ENCODE measurements at places on chromosomes 6 and 20.

DNA sequence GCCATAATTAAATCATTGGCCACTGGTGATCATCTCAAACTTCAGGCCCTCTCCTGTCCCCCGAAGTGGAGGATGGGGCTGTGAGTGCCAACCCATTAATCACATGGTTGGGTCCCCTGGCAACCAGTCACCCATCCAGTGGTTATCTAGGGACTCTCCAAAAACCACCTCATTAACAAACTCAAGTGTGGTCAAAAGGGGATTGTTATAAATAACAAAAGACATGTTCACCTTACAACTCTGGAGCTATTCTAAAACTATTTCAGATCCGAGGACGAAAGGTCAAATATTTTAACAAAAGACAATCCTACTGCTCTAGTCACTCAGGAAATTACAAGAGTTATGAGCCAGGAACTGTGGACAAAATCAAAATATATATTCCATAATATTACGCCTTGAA lies 95.5 kb upstream of the PRND start:
- peaks cover 5% of the 10 kb centered on the region for H3K27me3 ChIP-seq
- DNase-seq: no peak
- H3K4me1 ChIP-seq: no peaks in the 10 kb centered on the region
- peaks cover 2% of the 10 kb centered on the region for H3K36me3 ChIP-seq

DNA sequence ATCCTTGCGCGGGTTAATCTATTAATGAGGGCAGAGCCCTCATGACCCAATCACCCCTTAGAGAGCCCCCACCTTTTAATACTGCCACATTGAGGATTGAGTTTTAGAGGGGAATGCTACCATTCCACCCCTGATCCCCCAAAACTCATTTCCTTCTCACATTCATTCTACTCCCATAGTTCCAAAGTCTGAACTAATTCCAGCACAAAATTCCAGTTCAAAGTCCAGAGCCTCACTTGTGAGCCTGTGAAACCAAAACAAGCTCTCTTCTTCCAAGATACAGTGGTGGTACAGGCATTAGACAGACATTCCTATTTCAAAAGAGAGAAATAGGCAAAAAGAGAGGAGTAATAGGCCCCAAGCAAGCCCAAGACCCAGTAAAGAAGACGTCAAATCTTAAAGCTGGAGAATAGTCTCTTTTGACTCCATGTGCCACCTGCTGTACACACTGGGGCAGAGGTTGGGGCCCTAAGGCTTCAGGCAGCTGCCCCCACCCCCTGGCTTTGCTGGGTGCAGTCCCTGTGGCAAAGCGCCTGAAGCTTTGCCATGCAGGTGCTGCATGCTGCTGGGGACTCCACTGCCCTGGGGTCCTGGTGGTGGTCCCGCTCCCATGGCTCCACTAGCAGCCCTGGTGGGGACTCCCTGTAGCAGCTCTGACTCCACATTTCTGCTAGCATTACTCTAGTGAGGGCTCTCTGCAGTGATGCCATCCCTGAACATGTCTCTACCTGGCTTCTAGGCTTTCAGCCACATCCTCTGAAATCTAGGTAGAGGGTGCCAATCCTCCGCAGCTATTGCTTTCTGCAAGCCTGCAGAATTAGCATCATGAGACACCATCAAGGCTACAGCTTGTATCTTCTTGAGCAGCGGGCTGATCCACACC lies 41.3 kb downstream of the RSPH3 start:
- H3K36me3 ChIP-seq: peaks cover 2% of the 10 kb centered on the region
- H3K4me1 ChIP-seq: peaks cover 8% of the 10 kb centered on the region
- H3K4me3 ChIP-seq: no peak overlapping the region
- no peak overlapping the region for H3K27ac ChIP-seq

DNA sequence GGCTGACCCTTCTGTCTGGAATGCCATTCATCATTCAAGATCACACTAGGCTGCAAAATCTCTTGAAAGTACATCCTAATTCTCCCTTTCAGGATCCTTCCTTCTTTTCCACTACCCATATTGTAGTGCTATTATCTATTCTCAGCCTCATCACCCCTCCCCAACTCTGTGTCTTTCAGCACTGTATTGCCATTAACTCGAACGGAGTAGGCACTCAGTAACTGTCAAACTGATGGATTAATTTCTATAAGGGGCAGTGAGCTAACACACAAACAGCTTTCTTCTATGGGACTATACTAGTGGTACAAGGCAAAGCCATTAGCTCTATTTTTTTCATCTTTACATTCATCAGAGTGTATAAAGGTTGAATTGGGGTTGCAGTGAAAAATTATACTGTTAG lies 46.6 kb downstream of the LAMA4 start:
- no peak overlapping the region for H3K4me3 ChIP-seq
- peaks cover 18% of the 10 kb centered on the region for H3K27me3 ChIP-seq
- no peak overlapping the region for H3K27ac ChIP-seq
- H3K4me1 ChIP-seq: no peaks in the 10 kb centered on the region

DNA sequence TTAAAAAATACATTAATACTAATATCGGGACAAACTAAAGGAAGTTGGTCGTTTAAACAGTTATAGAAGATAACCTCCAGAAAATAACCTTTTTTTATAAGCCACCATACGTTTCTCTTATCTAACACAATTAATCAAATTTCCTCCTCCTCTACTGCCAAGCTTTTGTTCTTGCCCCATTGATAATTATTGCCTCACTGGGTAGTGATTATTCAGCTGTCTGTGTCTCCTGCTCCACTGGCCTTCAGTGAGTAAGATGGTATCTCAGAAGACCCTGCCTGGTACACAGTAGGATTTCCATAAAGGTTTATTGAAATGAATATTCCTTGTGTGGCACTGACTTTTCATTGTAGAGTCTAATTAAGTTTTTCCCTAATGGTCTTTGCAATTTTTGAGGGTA lies 165.5 kb upstream of the SCGN start:
- no peak overlapping the region for H3K4me3 ChIP-seq
- no peak for DNase-seq
- H3K4me1 ChIP-seq: peaks cover 4% of the 10 kb centered on the region
- no peak overlapping the region for H3K27ac ChIP-seq
- H3K36me3 ChIP-seq: peaks cover 5% of the 10 kb centered on the region

DNA sequence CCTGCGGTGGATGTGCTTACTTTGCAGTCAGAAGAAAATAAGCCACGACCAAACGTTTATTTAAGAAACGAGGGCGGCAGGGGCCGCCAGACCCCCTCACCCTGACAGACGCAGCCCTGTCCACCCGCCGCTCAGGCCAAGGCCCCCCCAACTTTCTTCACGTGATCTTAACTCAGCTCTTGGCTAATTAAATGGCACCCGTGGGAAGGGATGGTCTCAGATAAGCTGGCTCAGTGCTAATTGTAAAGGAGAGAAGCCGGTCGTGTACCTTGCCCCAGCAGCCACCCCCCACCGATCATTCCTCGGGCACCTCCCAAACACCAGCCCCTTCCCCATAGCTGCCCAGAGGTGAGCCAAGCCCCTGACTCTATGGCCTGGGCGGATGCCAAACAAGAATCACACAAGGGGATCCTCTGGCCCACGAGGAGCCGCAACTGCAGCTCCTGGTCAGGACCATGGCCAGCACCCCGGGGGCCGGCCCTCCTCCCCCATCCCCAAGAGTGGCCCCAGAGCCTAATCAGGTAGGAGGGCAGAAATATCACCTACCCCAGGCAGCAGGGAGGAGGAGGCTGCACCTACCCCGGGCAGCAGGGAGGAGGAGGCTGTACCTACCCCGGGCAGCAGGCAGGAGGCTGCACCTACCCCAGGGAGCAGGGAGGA lies 11.2 kb downstream of the KCNQ2 start:
- no peak overlapping the region for H3K4me3 ChIP-seq
- DNase-seq: peak; percentile 33
- peaks cover 23% of the 10 kb centered on the region for H3K27me3 ChIP-seq
- no peak overlapping the region for H3K27ac ChIP-seq

GRCh38 chr6:148508401-148509041 lies 165.9 kb downstream of the SASH1 start:
- no peak overlapping the region for H3K4me3 ChIP-seq
- no peaks in the 10 kb centered on the region for H3K36me3 ChIP-seq
- no peak overlapping the region for H3K27ac ChIP-seq
- H3K4me1 ChIP-seq: no peaks in the 10 kb centered on the region
- DNase-seq: no peak
- peaks cover 32% of the 10 kb centered on the region for H3K27me3 ChIP-seq

DNA sequence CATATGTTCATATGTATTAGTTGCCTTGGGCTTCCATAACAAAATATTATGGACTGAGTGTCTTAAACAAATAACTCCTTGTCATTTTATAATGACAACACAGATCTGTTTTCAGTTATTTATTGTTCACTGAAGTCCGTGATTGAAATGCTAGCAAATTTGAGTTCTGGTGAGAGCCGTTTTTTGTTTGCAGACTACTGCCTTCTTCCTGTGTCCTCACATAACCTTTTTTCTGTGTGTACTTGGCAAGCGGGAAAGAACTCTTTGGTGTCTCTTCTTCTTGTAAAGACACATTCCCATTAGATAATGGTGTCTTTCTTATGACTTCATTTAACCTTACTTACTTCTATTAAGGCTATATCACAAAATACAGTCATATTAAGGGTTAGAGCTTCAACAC lies 482.9 kb upstream of the EYS start:
- H3K27ac ChIP-seq: no peak overlapping the region
- no peak for DNase-seq
- H3K4me3 ChIP-seq: no peak overlapping the region
- no peaks in the 10 kb centered on the region for H3K4me1 ChIP-seq
- no peaks in the 10 kb centered on the region for H3K36me3 ChIP-seq

- peaks cover 25% of the 10 kb centered on the region for H3K36me3 ChIP-seq
- no peak overlapping the region for H3K4me3 ChIP-seq
- peak; percentile 25 for DNase-seq
- no peak overlapping the region for H3K27ac ChIP-seq
Measured at GRCh38 chr6:636488-636887, 20.4 kb downstream of the HUS1B start.

DNA sequence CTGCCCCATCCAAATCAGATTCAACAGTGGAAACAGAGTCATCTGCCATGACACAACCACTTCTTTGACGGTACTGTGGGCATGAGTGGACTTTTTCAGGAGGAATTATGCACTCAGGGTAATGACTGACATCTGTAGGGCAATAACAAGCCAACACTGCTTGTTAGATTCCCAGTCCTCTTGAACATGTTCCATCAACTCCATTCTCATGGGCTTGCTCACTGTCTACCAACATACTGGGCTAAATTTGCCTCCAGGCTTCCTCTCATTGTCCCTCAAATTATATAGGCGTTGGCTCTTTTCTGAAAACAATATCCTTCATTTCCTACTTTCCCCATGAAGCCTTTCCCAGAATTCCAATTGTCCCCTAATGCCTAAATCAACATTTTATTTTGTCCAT lies 43.1 kb downstream of the ANKEF1 start:
- H3K27ac ChIP-seq: no peak overlapping the region
- no peak overlapping the region for H3K4me3 ChIP-seq
- H3K27me3 ChIP-seq: peaks cover 13% of the 10 kb centered on the region
- H3K4me1 ChIP-seq: no peaks in the 10 kb centered on the region
- H3K36me3 ChIP-seq: no peaks in the 10 kb centered on the region

GRCh38 chr20:59152559-59153354 lies 10.9 kb upstream of the ZNF831 start:
- H3K4me1 ChIP-seq: peaks cover 92% of the 10 kb centered on the region
- H3K4me3 ChIP-seq: no peak overlapping the region
- no peak for DNase-seq
- H3K27ac ChIP-seq: peak overlapping the region; percentile 85

- H3K27me3 ChIP-seq: no peaks in the 10 kb centered on the region
- no peak overlapping the region for H3K4me3 ChIP-seq
- H3K27ac ChIP-seq: no peak overlapping the region
- peaks cover 3% of the 10 kb centered on the region for H3K4me1 ChIP-seq
Measured at GRCh38 chr6:153958860-153959259, 80.2 kb upstream of the OPRM1 start.

GRCh38 chr6:154848580-154848979 lies 115.4 kb downstream of the SCAF8 start:
- no peak overlapping the region for H3K4me3 ChIP-seq
- peaks cover 15% of the 10 kb centered on the region for H3K36me3 ChIP-seq
- no peak for DNase-seq
- peaks cover 11% of the 10 kb centered on the region for H3K4me1 ChIP-seq
- no peaks in the 10 kb centered on the region for H3K27me3 ChIP-seq

DNA sequence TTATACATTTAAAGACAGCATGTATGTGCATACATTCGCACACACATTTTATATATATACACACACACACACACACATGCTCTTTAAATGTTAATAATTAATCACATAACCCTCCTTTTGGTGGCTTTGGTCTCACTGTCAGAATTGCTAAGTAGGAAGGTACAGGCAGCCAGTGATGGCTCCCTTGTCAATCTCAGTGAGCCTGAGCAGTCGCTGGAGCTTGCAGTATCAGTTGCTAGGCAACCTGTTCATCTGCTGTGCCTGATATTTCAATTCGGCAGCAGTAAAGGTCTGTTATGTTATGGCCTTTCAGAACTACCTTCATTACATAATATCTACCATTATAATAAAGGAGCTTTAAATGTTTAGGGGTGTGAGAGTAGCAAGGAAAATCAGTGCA lies 374.3 kb downstream of the LMBRD1 start:
- H3K4me3 ChIP-seq: no peak overlapping the region
- no peak for DNase-seq
- no peaks in the 10 kb centered on the region for H3K36me3 ChIP-seq
- no peaks in the 10 kb centered on the region for H3K4me1 ChIP-seq
- H3K27me3 ChIP-seq: no peaks in the 10 kb centered on the region
- H3K27ac ChIP-seq: no peak overlapping the region

GRCh38 chr20:52577696-52578095 lies 386.1 kb upstream of the ZFP64 start:
- DNase-seq: no peak
- H3K36me3 ChIP-seq: no peaks in the 10 kb centered on the region
- H3K4me3 ChIP-seq: no peak overlapping the region
- H3K27me3 ChIP-seq: no peaks in the 10 kb centered on the region

DNA sequence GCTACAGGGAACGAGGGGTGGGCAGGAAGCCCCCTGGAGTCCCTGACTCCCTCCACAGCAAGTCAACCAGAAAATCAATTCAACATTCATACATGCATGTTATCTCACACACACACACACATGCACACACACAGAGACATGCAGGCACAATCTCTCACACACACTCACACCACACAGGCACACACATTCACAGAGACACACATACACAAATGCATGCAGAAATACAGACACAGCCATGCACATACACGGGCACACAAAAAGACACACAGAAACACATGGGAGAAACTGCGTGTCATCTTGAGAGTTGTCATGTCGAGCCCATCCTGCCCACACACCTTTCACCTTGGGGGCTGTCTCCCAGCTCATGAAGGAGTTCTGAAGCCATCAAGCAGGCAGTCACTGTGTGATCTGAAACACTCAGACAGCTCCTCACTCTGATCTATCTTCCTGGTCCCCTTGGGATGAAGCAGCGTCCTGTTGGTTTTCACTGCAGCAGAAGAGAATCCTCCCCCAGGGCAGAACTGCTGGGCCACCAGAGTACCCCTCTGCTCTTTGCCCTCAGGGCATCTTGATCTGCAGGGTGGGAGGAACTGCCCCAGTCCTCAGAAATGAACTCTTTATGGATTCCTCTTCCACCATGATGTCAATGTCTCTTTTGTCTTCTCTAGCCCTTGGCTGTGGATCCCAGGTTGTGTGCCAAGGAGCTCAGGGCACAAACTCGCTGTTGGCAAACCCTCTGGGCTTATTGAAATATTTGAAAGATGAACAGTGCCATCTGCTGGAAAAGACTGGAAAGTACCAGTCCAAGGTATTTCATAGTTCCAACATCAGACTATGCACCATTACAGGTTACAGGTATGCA lies 8.8 kb downstream of the RAET1L start:
- H3K4me3 ChIP-seq: no peak overlapping the region
- no peak overlapping the region for H3K27ac ChIP-seq
